ENCODE measurements at places on chromosomes 7 and 10.

- no peak for DNase-seq
Observed at GRCh38 chr7:102253973-102254370, 32.7 kb upstream of the SH2B2 start.

DNA sequence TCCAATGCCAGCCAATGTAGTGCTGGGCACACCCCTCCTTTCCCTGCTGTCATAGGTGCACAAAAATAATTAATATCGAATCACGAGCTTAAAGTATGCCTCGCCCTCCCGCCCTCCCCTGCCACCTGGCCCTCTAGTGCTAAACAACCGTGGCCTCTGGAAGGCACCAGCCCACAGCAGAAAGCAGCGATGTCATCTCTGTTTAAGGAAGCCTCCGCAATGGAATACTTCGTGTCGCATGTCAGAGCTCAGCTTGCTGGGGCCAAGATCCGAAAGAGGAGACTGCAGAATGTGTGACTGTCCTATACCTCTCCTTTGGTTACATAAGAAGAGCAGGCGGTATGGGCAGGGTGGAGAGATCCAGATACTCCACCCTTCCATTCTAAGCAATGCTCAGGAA, 71.5 kb downstream of the RHOBTB1 start:
- no peak for DNase-seq

DNA sequence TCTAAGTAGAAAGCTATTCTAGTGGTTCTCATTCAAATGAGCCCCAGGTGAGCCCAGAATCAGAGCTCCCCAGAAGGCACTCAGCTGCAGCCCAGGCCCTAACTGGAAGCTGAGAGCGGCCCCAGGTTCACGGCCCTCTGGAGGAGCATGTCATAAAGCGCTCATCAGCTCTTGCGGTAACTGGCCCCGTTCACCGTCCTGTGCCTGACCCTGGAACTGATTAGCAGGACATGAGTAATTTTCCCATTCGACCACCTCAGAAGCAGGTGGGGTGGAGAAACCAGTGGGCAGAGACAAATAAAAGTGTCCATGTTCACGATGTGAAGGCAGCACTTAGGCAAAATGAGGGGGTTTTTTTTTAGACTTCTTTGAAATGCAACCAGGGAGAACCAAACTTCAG, 136.1 kb upstream of the LYZL2 start:
- no peak for DNase-seq

DNA sequence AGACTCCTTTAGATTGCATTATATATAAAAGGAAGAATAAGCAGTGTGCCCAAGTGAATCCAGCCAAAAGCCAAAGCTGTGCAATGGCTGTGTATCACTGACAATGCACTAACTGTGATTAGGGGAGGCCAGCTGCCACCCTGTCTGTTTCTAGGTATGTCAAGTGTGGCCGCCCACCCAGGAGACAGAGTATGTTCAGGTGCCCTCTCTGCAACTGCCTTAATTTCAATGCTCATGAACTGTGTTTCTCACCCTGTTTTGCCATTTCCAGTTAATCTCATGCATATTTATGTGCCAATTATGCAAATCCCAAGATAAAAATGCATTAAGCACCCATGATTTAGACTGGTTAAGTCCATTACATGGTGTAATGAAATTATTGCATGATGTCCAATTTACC, 159.4 kb downstream of the FRMD4A start:
- no peak for DNase-seq

DNA sequence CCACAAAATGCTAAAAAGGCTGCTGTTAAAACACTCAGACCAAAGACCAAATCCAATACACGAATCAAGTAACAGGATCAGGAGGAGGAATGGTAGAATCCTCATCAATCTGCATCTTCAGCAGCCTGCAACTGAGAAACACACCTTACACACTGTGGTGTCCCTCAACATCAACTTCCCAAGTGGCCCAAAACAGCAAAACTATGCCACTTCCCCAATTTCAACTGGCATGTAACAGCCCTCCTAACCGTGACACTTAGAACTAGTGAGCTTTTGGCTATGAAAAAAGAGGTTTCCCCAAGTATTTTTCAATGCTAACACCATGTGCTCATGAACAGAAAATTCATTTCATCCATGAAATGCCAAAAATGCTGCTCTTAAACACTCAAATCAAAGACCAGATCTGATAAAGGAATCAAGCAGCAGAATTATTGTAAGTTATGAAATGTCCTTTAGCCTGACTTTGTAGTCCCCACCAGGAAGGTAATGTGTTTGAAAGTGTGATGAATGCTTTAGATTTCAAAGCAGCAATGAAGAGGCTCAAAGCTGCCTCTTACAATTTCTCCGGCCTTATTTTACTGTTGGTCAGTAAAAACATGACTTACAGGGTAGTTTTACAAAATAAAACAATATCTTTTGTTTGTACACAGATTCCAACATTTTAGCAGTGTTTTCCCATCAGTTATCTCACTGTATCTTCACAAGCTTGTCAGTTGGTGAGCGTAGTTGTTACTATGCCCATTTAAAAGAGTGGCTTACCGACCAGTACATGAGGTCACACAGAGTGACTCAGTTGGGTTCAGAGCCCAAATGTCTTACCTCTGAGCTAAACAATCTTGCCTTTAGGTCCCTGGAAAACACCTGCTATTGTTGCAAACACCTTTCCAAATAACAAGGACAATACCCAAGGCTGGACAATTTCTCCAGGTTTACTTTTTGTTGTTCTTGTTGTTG, 65.7 kb upstream of the ASAH2 start:
- no peak for DNase-seq

DNA sequence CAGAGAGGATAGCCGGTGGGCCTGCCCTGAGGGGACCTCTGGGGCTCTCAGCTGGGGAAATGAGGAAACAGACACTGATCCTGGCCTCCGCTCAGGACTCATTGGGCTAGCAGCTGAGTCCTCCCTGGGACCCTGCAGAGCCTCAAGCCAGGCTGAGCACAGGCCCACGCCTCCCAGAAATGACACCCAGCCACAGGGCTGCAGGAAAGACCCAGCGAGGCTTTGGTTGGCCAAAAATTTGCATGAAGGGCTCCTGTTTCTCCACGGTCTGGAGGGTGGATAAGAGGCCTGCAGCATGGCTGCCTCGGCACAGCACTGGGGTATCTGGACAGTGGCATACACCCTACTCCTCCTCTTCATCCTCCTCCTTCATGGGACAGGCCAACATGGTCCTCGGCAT, 60.4 kb downstream of the ZNF33B start:
- DNase-seq, result no peak

GRCh38 chr7:23357190-23358093, 58.3 kb downstream of the MALSU1 start:
- DNase-seq, result no peak

DNA sequence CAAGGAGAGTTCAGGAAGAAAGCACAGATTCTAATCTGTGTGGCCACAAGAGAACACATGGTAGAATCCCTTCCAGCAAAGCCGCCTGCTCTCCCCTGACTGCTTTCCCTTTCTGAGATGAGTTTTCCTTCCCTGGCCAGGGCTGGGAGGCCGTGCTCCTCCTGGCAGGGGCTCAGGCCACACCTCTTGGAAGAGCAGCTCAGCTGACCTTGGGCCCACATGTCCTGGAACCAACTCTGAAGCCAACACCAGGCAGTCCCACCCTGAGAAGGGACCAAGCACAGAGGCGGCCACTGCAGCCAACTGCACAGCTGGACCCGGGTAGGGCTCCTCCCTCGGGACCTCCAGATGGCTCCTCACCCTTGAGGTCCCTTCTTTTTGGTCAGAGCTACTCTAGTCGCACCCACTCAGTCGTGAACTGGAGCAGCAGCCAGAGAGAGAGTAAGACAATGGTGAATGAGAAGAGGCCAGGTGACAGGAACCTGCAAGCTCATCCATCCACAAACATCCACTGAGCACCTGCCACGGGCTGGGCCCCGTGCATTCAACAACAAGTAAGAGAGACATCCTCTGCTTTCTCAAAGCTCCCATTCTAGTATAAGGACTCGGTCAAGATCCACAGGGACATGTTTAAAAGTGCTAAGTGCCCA, 40.3 kb downstream of the FAM53B start:
- no peak for DNase-seq

DNA sequence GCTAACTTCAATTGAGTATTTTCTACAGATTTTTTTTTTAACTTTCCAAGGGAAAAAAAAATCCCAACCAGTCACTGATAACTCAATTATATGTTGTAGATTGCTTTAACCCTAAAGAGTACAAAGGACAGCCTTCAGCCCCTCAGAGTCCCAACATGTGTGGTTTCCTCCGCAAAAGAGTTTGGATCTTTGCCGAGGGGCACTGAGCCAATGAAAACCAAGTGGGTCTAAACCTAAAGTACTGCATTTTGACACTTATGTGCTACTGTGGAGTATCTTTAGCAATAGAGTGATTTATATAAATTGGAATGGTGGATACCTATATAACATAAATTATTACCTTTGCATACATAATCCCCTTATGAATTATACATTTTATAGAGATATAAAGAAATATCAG, 91.5 kb downstream of the SEMA3D start:
- DNase-seq, result no peak

DNA sequence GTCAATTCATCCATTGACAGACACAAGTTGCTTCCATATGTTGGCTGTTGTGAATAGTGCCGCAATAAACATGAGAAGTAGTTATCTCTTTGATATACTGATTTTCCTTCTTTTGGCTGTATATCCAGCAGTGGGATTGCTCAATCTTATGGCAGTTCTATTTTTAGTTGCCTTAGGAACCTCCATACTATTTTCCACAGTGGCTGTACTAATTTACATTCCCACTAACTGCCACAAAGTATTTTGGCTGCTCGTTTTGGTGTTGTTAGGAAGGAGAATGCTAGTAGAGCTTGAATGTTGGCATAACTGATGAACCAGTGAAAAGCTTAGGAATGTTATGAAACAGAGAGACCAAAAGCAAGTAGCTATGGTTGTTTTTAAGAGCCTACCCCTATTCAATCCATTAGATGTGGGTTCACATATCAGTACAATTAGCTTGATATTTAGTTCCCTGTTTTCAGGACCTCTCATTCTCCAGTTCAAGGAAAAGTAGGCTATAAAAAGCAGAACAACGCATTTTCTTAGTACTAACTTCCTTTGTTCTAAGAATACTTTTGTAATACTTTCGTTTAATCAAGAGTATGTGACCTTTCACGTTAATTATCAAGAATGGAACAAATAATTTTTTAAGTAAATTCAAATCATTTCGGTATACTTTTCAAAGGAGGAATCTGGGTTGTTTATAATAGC, 100.3 kb downstream of the FAS start:
- no peak for DNase-seq

DNA sequence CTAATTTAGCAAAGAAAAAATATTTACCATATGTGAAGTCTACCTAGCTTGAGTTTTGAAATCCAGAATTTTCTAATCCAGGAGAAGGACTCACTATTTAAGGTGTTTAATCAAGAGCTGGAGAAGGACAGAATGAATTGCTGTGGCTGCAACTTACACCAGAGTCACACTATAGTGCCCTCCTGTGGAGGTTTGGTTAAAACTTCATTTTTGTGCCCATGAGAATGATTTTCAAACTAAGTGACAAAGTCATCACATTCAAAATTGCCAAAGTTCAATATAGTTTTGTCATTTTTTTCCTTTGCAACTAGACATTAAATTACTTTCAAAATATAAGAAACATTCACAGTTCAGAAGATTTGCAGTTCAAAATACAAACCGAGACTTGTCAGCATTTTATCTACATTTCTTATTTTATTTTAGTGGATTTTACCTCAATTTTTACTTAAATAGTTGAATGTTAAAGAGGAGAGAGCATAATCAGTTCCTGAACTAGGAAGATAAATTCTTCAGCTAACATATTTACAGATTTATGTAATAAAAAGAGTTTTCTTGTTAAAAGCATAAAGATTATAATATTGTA, 70.7 kb downstream of the CABCOCO1 start:
- no peak for DNase-seq

- no peak for DNase-seq
Observed at GRCh38 chr7:28479507-28479947, 67.2 kb downstream of the CREB5 start.

GRCh38 chr10:97850446-97850845, 803 bp downstream of the GOLGA7B start:
- DNase-seq, result no peak

DNA sequence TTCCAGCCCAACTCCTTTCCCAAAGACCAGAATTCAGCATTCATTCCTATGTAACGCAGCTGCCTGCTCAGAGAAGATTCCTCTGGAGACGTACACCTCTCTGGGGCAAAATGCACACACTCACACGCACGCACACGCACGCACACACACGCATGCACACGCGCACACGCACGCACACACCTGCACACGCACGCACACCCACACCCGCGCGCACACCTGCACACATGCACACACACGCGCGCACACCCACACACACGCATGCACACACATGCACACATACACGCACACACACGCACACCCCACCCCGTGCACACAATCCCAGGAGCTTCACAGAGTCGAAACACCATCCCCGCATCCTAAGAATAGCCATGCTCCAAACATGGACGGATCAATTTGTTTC, 13.0 kb downstream of the MMD2 start:
- DNase-seq, result no peak

DNA sequence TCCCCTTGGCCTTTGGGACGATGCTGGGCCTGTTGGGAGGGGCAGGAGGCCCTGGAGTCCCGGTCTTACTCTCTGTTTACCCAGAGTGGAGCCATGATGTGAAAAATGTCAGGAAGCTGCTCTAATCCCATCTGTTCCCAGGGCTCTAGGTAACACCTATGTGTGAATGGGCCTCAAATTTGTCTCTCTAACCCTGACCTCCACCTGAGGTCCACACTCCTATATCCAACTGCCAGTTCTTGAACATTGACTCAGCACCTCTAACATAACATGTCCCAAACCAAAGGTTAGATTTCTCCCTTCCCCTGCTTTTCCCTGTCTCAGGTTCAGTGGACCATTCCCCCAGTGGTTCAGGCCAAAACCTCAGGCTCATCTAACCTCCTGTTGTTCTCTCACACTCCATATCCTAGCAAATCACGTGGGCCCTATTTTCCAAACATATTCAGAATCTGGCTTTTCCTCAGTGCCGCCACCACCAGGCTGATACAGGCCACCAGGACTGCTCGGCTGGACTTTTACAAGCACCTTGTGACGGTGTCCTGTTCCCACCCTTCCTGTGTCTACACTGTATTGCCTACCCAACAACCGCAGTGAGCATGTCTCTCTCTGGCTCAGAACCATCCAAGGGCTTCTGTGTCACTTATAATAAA, 130.6 kb downstream of the ATXN7L1 start:
- DNase-seq, result no peak

GRCh38 chr10:6056411-6057135, 5.6 kb downstream of the IL2RA start:
- no peak for DNase-seq

GRCh38 chr7:141562036-141562435, 10.8 kb downstream of the AGK start:
- peak; percentile 19 for DNase-seq

DNA sequence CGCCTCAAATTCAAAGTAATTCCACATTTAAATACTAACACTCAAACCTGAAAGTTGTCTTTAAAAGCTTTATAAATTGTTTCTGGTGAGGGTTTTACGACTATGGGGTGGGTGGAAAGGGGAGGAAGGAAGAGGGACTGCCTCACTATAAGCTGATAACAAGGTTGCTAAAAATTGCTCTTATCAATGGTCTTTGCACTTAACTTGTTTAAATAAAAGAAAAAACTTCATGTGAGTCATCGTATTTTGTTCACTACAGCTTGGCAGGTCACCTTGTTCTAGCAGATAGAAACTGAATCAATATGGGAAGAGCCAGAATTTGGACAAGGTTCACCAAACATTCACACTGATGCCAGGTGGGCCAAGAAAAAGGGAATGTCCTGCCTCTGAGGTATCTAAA, 129.2 kb downstream of the TES start:
- DNase-seq, result no peak

- no peak for DNase-seq
Observed at GRCh38 chr10:80324086-80324485, 32.5 kb downstream of the DYDC1 start.

- no peak for DNase-seq
Observed at GRCh38 chr10:107032700-107033401, 131.7 kb downstream of the SORCS1 start.
